Right ventricle myocardium superior (tissue), 1 donor: ENCODE measurements at places on chromosomes 7 and 10. TPM values are rescaled to one million over a fixed set of nuclear protein-coding genes. Genes with fewer than 3 reads are reported as not detected.
A peak's percentile ranks its signal among the peaks of the same experiment; 100 is the strongest.

- DNase-seq: no peak
Observed at GRCh38 chr7:47044625-47045024, 537.3 kb downstream of the TNS3 start.

GRCh38 chr7:81526971-81527370 is 242.9 kb downstream of the HGF start:
- no peak for DNase-seq

DNA sequence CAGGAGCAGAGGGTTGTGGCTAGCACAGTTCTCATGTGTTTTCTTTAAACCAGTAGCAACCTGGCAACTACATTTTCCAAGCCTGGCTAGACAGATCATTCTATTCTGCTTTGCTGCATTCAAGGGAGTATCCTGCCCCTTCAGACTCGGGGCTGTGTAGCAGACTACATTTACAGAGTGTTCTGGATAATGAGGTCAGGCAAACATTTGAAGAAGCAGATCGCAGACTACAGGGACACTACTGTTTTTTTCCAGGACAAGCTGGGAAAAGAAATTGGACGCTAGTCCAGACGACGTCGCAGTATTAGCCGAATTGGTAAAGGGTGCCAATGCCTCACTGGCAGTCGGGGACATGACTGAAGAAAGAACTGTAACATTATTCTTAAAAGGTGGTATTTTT is 61.0 kb upstream of the PAPSS2 start:
- DNase-seq: no peak

GRCh38 chr7:139743267-139743966 is 34.4 kb downstream of the HIPK2 start:
- no peak for DNase-seq

Gene GATA3
- total RNA-seq: 0.83 TPM

- peak; percentile 66 for DNase-seq
Observed at GRCh38 chr7:48636391-48637015, 287.8 kb upstream of the CDC14C start.

DNA sequence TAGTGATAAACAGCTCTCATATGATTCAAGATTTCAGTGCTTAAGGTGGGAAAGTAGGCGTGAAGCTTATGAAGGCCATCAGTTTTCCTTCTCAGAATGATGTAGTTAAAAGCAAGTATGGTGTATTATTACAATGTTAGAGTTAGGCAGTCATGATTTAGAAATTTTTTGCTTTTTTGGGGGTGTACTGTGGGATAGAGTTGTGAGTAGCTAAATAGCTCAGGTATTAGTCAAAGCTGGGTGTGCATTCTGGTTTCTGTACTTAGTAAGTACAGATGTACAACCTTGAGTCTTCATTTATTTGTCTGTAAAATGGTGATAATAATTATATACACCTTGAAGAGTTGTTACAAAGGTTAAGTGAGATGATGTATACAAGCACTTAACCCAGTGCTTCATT is 52.2 kb downstream of the R3HCC1L start:
- DNase-seq: no peak

Gene OPN4
- total RNA-seq: 0.40 TPM

GRCh38 chr10:77233466-77233865 is 404.1 kb downstream of the KCNMA1 start:
- no peak for DNase-seq
